ENCODE measurements at places on chromosomes 3 and 15.

DNA sequence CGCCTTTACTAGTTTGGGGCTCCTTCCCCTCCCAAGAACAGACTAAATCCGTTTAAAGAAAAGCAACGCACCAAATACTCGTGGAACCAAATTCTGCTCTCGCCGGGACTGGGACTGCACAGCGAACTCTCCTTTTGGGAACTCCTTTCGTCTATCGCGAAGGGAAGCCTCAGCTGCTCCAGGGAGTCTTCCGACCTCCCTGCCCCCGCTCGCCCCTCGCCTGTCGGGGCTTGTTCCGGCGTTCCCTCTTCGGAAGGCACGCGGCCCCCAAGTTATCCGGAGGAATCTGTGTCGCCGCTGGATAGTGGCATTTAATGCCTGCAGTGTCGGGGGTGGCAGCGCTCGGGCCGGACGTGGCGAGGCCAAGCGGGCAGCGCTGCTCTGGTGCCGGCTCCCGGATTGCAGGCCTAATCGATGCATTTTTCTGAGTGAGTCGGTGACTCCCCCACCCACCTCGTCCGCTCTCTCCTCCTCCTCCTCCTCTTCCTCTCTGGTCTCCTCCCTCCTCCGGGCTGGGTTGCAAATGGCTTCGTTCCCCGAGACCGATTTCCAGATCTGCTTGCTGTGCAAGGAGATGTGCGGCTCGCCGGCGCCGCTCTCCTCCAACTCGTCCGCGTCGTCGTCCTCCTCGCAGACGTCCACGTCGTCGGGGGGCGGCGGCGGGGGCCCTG lies at the start of gene TRIM71:
TSS of gene TRIM71 (plus strand) at position 440 of the 671 bp plus-strand sequence. CDS start at position 524, 84 bp downstream.
- no peak for DNase-seq

DNA sequence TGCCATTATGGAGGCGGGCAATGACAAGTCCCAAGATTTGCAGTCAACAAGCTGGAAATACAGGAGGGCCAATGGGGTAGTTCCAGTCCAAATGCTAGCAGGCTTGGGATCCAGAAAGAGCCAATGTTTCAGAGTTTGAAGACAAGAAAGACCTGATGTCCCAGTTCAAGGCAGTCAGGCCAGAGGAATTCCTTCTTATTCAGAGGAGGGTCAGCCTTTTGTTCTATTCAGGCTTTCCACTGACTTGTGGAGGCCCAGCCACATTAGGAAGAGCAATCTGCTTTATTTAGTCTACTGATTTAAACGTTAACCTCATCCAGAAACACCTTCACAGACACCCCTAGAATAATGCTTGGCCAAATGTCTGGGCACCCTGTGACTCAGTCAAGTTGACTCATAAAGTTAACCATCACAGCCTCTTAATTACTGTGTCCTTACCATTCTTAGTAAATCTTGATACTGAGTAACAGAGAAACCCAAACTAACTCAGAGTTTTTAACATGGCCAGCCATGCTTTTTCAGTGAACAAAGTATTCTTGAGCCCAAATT lies 50.9 kb upstream of the NPHP3 start:
- no peak for DNase-seq

GRCh38 chr3:160486459-160486869 lies 36.9 kb upstream of the TRIM59 start:
- peak; percentile 69 for DNase-seq

GRCh38 chr15:33161209-33161608 lies 33.3 kb downstream of the FMN1 start:
- no peak for DNase-seq

DNA sequence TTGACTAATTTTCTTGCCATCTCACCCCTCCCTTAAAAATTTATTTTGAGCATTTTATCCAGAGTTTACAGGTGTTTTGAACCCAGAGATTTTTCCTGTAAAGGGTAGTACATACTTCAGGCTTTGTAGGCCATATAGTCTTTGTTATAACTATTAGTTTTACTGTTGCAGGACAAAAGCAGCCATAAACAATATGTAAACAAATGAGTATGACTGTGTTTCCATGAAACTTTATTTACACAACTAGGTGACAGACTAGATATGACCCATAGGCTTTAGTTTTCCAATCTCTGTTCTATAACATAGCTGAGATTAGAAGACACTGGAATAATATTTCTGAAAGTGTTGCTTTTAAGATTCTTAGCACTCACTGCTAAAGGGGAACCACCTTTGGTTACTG lies 587.9 kb downstream of the PDCD6IP start:
- DNase-seq, result no peak

- no peak for DNase-seq
Observed at GRCh38 chr3:183210341-183210740, 42.7 kb upstream of the B3GNT5 start.

- no peak for DNase-seq
Observed at GRCh38 chr3:88623709-88624108, 473.9 kb downstream of the C3orf38 start.

DNA sequence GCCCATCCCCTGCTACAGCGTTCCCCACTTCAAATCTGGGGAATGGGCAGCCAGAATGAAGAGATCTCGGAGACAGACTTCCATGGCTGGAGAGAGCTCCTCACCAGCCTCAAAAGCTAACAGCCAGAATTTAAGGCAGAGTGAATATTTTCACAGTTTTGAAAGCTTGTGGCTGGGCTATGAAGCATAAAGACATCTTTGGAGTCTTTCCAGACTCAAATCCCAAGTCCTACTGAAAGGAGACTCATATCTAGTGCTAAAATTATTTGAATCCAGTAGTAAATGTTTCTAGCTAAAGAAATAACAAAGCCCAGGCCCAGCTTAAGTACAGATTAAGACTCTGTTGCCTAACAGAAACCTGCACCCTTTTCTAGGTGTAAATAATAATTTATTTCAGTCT lies 628.4 kb upstream of the ALCAM start:
- no peak for DNase-seq

DNA sequence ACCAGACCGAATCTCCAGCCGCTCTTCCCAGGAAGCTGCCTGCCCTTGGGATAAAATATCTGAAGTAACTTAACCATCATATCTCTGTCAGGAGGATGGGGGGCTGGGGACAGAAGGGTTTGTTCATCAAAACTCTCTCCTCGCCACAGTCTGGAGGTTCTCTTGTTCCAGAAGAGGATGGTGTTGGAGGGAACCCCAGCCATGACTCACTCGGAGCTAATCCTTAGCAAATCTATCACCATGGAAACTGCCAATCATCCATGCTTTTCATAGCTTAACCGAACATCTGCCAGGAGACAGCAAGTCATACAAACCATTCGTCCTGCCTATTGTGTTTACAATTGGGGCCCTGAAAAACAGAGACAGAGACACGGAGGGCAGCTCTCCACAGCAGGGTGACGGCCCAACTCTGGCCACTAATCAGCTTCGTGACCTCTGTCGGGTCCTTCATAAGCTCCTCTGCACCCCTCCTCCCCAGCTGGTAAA lies 73.8 kb upstream of the HEG1 start:
- DNase-seq, result no peak

GRCh38 chr3:78183906-78184599 lies 1144.2 kb downstream of the ROBO2 start:
- DNase-seq, result no peak

- no peak for DNase-seq
Observed at GRCh38 chr3:29065211-29065785, 215.6 kb upstream of the RBMS3 start.

All from hematopoietic multipotent progenitor cell treated with erythropoietin and hydrocortisone succinate and interleukin-3 and kit ligand, for 15 days (in vitro differentiated cells).